ENCODE measurements at places on chromosomes 1 and 21. TPM values are rescaled to one million over a fixed set of nuclear protein-coding genes. Genes with fewer than 3 reads are reported as not detected.

GRCh38 chr1:65311760-65312159 lies 2.4 kb downstream of the DNAJC6 start:
- no peaks in the 10 kb centered on the region for H3K36me3 ChIP-seq
- no peaks in the 10 kb centered on the region for H3K27me3 ChIP-seq
- no peak for DNase-seq
- H3K27ac ChIP-seq, result no peak overlapping the region
- no peak overlapping the region for H3K4me3 ChIP-seq

DNA sequence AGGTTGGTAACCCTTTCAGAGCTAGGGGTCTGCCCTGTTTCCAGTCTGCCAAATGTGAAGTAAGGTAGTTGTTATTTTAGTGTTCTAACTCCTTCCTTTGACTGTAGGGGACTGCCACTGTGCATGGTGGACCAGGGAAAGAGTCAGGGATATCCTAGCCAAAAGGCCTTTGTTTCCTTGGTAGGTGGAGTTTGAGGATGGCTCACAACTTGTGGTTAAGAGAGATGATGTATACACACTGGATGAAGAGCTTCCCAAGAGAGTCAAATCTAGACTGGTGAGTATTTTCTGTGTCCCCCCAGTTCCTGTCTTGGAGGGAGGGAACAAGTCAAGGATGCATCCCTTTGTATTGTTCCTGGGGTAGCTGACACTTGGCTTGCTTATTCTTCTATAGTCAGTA lies 3.5 kb upstream of the ST3GAL3 start:
- peaks cover 20% of the 10 kb centered on the region for H3K36me3 ChIP-seq
- H3K4me3 ChIP-seq, result no peak overlapping the region
- H3K27me3 ChIP-seq, result no peaks in the 10 kb centered on the region
- DNase-seq, result no peak

- no peaks in the 10 kb centered on the region for H3K36me3 ChIP-seq
- no peaks in the 10 kb centered on the region for H3K4me1 ChIP-seq
- no peak overlapping the region for H3K27ac ChIP-seq
- no peak for DNase-seq
- peaks cover 1% of the 10 kb centered on the region for H3K27me3 ChIP-seq
- no peak overlapping the region for H3K4me3 ChIP-seq
These were observed 252.5 kb upstream of the C1orf105 start for GRCh38 chr1:172167796-172168596.

DNA sequence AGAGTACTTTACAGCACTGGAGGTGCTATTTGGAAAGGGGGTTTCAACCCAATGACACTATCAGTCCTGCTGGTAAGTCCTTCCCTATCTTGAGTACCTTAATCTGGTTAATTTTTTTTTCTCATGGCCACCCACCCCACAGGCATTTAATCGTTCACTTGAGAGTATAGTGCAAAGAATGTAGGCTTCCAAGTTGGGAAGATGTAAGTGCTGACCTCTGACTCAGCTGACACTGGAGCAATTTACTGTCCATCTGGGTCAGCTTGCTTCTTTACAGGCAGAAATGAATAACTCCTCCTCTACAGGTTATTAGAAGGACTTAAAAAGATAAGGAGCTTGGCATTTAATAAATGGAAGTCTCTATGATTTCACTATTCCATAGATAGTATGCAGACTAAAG lies 89.6 kb downstream of the AK5 start:
- no peaks in the 10 kb centered on the region for H3K36me3 ChIP-seq
- H3K27me3 ChIP-seq, result no peaks in the 10 kb centered on the region
- no peak overlapping the region for H3K27ac ChIP-seq
- no peak for DNase-seq
- no peak overlapping the region for H3K4me3 ChIP-seq
- no peaks in the 10 kb centered on the region for H3K4me1 ChIP-seq

DNA sequence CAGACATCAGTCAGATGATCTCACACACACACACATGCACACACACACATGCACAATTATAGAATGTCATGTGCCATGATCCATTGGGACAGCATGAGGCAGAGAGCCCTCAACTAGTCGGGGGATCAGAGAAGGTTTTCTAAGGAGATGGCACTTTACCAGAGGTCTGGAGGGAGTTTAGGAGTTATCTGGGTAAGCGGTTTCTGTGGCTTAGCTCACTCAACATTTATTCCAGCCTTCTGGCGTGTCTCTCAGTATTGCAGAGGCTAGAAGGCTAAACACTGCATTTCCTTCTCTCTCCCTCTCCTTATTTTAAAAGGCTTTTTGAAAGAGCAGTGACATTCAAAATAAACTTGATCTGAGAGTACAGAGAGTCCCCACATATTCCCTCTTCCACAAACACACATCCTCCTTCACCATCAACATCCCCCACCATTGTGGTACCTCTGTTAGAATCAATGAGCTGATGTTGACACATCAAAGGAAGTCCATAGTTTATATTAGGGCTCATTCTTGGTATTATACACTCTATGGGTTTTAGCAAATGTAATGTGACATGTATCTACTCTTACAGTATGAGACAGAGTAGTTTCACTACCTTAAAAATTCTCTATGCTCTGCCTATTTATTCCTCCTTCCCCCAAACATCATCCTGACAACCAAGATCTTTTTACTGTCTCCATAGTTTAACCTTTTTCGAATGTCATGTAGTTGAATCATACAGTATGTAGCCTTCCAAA lies 9.0 kb upstream of the PLA2G2A start:
- H3K4me3 ChIP-seq, result no peak overlapping the region
- DNase-seq, result no peak
- H3K27me3 ChIP-seq, result no peaks in the 10 kb centered on the region
- H3K27ac ChIP-seq, result no peak overlapping the region
- H3K4me1 ChIP-seq, result peaks cover 6% of the 10 kb centered on the region
- H3K36me3 ChIP-seq, result peaks cover 2% of the 10 kb centered on the region

DNA sequence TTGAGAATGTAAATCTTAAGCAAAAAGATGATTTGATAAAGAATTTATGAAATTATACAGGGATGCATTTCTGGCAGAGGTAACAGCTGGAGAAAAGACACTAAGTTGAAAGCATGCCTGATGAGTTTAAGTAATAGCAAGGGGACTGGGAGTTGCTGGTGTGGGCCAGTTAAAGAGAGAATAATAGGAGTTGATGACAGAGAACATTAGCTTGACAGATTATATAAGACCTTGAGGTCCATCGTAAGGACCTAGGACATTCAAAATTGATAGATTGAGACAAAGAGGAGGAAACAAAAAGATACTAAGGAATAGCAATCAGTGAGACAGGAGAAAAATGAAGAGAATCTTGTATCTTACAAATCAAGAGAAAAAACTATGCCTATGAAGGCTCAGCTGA lies 84.7 kb upstream of the TMPRSS15 start:
- no peak for DNase-seq
- H3K4me1 ChIP-seq, result no peaks in the 10 kb centered on the region
- no peak overlapping the region for H3K27ac ChIP-seq
- no peaks in the 10 kb centered on the region for H3K36me3 ChIP-seq
- H3K27me3 ChIP-seq, result no peaks in the 10 kb centered on the region
- no peak overlapping the region for H3K4me3 ChIP-seq

DNA sequence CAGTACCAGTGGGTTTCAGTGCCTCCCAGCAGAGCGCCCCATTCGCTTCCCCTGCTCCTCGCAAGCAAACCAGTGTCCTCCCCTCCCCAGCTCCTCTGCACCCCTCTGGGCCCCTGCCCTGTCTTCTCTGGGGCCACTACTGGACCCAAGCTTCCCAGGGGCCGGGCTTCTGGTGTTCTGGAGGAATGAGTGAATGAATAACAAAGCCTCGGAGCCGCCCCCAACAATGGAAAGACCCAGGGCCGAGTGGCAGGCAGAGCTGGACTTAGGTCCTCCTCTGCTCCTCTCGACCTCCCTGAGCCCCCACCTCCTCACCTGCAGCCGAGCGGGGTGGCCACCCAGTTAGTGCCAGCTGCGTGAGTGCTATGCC lies 37.6 kb downstream of the MATN1 start:
- peak overlapping the region; percentile 28 for H3K4me3 ChIP-seq
- no peaks in the 10 kb centered on the region for H3K36me3 ChIP-seq
- no peak for DNase-seq

DNA sequence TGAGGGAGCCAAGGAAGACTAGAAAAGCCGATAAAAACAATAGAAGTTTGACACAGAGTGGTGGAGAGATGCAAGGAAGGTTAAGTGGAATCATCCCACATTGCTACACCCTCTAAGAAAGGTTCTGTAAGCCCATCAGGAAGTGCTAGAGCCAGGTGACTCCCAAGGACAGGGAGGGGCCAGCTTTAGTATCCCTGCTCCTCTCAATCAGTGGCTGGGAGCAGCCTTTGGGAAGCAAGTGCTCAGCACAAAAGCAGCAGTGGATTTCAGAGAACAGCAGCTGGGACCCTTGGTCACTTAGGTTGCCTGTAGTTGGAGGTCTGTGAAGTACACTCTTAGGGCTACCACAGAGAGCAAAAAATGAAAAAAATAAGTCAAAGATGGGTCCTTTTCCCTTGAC lies 42.5 kb downstream of the NME7 start:
- DNase-seq, result no peak
- peaks cover 4% of the 10 kb centered on the region for H3K4me1 ChIP-seq

- H3K4me3 ChIP-seq, result no peak overlapping the region
- peaks cover 52% of the 10 kb centered on the region for H3K27me3 ChIP-seq
- no peak overlapping the region for H3K27ac ChIP-seq
- no peaks in the 10 kb centered on the region for H3K36me3 ChIP-seq
- no peaks in the 10 kb centered on the region for H3K4me1 ChIP-seq
These were observed 18.3 kb upstream of the PPIE start for GRCh38 chr1:39720094-39720999.

DNA sequence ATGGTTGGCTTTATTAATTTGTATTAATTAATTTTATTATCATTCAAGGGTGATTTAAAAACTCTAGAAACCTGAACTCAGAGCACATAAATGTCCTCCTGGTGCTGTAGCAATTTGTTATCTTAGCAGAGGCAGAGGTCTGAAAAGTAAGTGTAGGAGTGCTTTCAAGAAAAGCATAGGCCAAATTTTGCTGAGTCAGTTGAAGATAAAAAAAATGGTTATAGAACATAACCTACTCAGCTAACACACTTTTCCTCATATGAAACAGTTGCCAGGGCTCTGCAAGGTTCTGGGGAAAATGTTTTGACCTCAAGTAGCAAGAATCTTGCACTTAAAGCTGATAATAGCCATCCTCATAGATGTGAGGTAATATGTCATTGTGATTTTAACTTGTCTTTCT lies 53.5 kb upstream of the CHODL start:
- no peaks in the 10 kb centered on the region for H3K4me1 ChIP-seq
- no peak overlapping the region for H3K4me3 ChIP-seq
- H3K36me3 ChIP-seq, result no peaks in the 10 kb centered on the region
- DNase-seq, result no peak

Gene KDF1
- 16.9 TPM for total RNA-seq

Gene RAVER2
- total RNA-seq, result 17.2 TPM

Gene DNASE2B
- not detected for total RNA-seq

Gene PRMT6
- 38.4 TPM for total RNA-seq

Gene RAB25
- total RNA-seq, result 34.8 TPM

Gene TSPAN2
- total RNA-seq, result 13.0 TPM

Gene GUCA2A
- total RNA-seq, result not detected

Gene RAD54L
- 50.3 TPM for total RNA-seq

Data from H1 (cell line).